ENCODE measurements at places on chromosomes 1 and 21.

DNA sequence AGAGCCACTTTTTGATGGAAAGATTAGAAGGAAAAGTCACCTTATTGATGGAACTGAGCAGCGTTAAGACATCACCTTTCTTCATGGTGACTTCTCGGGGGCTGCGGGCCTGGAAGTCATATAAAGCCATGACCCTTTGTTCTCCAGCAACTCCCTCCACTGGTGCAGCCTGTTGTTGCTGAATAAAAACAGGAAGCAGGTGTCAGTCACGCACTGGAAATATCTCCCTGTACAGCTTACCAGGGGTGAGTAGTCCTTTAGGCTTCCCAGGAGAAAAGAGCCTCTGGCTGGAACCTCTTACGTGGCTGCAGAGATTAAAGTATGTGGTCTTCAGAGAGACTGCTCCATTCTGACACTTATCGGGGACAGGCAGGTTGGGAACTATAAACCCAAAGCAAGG, 31.9 kb downstream of the SPTA1 start:
- no peak for DNase-seq

DNA sequence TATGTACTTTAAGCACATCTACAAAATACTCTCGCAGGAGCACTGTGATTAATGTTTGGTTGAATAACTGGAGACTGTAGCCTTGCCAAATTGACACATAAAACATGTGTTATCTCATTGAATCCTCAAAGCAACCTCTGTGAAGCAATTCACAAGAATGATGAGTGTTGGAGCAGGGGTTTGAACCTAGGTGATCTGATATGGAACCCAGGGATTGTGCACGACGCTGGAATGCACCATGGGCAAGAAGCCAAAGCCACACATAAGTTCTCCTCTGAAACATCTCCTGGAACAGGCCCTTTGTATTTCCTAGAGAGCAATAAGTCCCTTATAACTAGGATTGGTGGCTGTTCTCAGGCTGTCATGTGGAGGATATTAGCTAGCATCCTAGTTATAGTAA, 124.6 kb upstream of the IVNS1ABP start:
- no peak for DNase-seq

- DNase-seq: no peak
These were observed 12.1 kb upstream of the C8B start for GRCh38 chr1:56977910-56978309.

- no peak for DNase-seq
These were observed 140.0 kb downstream of the FCRL5 start for GRCh38 chr1:157412308-157412707.

DNA sequence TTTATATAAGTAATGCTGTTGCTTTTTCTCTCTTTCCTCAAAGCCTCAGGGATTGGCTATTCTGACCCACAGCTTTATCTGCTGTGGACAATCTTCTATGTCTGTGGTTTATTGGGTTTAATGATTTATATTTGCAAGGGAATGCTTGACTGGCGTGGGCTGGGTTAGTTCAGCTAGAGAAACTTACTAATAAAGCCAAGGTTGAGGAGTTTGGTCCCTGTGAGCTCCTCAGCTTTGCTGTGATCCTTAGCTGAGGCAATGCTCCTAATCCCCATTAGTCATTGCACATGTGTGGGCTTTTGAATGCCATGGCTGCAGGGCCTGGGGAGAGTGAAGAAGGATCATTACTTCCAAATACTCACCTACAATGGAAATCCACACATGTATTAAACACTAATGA, 179.3 kb downstream of the ZNF326 start:
- no peak for DNase-seq

GRCh38 chr1:33119532-33120217, 38.7 kb downstream of the AZIN2 start:
- no peak for DNase-seq

GRCh38 chr1:63626222-63626621, 33.0 kb downstream of the PGM1 start:
- DNase-seq: no peak
